ENCODE measurements at places on chromosomes 6 and 20.

DNA sequence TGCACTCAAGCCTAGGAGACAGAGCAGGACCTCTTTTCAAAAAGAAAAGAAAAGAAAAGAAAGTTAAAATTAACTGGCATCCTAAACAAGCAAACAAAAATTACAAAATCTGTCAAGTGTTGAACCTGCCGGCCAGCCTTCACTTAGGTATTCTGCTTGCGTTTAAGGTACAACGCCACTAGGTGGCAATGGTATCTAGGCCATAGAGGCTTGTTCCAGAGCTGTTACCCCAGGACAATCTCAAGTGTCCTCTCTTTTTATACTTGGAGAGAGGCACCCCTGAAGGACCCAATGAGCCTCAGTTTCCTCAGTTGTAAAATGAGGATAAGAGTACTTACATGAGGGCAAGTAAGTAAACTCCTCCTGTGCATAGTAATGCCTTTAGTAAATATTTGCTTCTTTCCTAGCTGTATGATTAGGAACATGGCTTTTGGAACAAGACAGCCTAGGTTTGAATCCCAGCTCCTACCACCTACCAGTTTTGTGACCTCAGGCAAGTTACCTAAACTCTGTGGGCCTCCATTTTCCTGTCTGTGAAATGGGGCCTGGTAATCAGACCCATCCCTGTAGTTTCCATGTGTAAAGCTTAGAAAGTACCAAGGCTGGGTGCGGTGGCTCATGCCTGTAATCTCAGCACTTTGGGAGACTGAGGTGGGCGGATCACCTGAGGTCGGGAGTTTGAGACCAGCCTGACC lies 5.8 kb upstream of the PACSIN1 start:
- DNase-seq: peak; percentile 22

- DNase-seq: peak; percentile 74
Observed at GRCh38 chr20:49276161-49276960, 1.5 kb downstream of the ZNFX1 start.

DNA sequence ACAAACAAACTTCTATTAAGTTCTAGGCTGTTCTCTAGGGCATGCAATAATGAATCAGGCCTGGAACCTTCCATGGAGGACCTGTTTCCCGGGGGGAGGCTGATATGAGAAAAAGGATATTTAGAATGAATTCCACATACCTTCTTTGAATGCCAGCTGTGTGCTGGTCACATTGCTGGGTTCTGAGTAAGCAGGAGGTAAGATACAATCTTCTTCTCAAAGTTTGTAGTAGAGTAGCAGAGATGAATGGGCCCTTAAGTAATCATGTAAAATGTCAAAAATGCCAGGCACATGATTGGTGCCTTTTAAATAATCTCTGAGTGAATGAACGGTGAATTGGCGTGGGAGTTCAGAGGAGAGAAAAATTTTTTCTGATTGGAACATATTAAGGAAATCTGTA lies 47.4 kb downstream of the TGM2 start:
- peak; percentile 94 for DNase-seq

- no peak for DNase-seq
Observed at GRCh38 chr6:5547556-5547955, 286.2 kb downstream of the FARS2 start.

DNA sequence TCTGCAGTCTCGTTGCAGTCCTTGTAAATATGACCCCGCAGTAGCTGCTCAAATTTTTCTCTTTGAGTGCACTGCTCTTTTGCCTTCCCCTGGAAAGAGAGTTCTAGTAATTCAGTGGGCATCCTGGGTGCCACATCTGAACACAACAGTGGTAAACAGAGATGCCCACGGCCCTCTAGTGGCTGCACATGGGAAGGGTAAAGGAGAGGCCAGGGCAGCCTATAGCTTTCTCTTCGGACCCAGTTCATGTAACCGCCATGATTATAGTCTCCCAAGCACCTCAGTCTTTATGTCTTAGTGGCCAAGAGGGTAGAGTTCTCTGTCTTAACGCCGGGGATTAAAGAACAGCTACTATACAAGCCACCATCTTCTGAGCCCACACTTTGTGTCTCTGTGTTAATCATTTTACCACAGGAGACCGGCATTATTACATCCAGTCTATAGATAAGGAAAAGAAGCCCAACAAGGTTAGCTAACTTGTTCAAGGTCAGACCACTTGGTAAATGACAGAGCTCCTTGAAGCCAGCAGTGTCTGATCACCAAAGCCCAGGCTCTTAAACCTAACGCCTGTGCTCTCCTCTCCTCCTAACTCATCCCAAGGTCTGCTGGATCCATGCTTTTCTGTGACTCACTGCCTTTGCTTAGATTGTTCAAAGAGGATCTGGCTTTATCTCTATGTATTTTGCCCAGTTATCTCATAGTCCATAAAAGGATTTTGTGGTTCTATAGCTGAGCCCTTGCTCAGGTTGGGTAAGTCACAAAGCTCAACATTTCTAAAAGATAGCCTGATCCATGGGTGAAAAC lies 81.8 kb downstream of the ISM1 start:
- DNase-seq: peak; percentile 34

- peak; percentile 61 for DNase-seq
Observed at GRCh38 chr6:19771753-19772336, 65.3 kb upstream of the ID4 start.

DNA sequence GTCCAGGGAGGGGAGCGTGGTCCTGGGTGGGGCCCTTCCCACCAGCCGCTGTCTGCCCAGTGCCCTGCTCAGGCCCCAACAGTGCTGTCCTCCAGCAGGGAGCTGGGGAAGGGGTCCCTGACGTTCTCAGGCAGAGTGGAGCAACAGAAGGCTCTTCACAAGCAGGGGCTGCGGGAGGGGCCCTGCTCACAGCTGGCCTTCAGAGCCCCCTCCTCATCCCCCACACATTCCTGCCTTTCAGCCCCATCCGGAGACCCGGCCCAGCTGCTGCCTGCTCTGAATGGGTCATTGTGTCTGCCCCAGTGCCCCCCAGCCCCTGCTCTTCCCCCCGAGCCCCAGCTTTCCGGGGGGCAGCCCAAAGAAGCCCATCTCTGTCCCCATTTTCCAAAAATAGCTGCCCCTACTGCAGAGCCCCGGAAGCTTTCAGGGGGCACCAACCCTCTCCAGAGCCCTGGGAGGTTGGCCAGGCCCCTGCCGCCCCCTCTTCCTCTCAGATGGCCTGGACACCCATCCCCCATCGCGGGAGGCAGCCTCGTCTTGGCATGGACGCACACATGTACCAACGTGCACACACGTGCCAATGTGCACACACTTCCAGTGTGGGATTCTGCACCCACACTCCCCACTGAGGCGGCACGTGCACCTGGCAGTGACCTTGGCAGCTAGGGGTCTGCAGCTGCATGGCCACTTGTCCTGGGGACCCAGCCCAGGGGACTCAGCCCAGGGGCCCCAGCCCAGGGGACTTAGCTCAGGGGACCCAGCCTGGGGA lies 3.7 kb downstream of the COL20A1 start:
- no peak for DNase-seq

DNA sequence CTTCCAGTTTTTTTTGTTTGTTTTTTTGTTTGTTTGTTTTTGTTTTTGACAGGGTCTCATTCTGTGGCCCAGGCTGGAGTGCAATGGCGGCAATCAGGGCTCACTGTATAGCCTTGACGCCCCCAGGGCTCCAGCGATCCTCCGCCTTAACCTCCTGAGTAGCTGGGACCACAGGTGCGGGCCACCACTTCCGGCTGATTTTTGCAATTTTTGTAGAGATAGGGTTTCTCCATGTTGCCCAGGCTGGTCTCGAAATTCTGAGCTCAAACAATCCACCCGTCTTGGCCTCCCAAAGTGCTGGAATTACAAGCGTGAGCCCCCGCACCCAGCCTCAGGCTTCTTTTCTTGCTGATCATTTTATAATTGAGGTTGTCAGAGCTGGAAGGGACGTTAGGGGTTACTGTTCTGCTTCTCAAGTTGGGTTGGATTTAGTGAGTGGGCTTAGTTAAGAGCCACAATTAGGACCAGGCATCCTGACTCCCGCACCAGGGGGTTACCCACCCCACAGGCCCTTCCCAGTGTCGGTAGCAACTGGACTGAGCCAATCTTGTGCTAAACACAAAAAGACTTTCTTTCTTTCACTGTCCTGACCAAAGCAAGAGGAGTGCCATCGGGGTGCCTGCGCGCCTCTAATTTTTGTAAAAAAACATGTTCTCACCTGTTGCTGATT lies 13.1 kb upstream of the ZSCAN9 start:
- no peak for DNase-seq

- no peak for DNase-seq
Observed at GRCh38 chr6:91926827-91927226, 1340.0 kb upstream of the MAP3K7 start.

- no peak for DNase-seq
Observed at GRCh38 chr6:142682985-142683384, 262.0 kb downstream of the HIVEP2 start.

- no peak for DNase-seq
Observed at GRCh38 chr6:158113802-158114201, 54.3 kb downstream of the SERAC1 start.

DNA sequence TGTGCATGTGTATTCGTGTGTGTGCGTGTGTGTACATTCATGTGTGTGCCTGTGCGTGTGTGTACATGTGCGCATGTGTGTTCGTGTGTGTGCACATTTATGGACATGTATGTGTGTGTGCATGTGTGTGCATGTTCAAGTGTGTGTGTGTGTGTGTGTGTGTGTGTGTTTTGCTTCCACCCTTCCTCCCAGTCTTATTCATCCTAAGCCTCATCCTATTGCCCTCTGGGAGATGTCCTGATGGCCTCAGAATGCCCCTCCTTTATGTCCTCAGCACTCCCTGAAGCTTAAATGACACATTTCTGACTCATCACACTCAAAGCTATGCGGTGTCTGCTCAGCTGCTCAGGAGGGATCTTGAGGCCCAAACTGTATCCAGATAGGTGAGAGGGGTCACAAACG lies 76.6 kb upstream of the CCDC167 start:
- DNase-seq: peak; percentile 86

DNA sequence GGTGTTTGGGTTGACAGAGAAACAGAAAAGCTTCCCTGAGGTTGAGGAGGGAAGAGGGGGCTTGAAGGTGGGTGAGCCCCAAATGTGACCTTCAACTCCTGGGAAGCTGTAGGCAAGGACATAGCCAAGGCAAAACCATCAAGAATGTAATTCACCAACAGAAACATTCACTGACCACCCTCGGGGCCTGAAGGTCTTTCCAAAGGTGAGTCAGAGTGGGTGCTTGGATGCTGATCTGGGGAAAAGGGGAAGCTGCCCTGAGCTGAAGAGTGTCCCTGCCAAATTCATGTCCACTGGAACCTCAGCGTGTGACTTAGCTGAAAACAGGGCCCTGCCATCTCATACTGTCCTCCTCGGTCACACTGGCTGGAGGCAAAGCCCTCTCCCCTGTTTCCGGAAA lies 234.2 kb upstream of the SULF2 start:
- DNase-seq: peak; percentile 78

DNA sequence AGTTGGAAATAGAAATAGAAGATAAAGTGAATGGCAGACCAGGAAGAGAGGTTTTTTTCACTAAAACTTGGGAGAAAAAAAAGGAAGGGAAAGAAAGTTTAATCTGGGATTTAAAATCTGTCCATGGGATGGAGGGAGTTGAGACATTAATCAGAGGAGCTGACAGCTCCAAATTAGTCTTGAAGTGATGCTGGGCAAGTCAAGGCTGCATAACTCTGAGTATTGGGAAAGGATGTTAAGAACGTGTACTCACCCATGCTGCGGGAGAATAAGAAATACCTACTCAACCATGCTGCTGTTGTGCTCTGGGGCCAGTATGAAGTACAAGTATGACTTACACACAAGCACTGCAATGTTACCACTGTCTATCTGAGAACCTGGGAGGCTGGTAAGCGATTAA lies 47.5 kb downstream of the SNRNP48 start:
- no peak for DNase-seq

DNA sequence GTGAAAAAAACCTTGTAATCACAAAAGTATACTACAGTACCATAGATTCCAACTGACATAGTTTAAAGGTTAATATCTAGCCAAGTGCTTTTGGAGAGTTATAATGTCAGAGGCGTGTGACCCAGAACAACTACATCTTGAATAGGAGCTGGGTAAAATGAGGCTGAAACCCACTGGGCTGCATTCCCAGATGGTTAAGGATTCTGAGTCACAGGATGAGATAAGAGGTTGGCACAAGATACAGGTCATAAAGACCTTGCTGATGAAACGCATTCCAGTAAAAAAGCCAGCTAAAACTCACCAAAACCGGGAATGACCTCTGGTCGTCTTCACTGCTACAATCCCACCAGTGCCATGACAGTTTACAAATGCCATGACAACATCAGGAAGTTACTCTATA lies 22.4 kb upstream of the KIAA0408 start:
- DNase-seq: peak; percentile 71

- DNase-seq: no peak
Observed at GRCh38 chr6:142335415-142335814, 33.6 kb downstream of the ADGRG6 start.

GRCh38 chr20:59043698-59044097 lies 1.1 kb upstream of the PRELID3B start:
- peak; percentile 56 for DNase-seq

DNA sequence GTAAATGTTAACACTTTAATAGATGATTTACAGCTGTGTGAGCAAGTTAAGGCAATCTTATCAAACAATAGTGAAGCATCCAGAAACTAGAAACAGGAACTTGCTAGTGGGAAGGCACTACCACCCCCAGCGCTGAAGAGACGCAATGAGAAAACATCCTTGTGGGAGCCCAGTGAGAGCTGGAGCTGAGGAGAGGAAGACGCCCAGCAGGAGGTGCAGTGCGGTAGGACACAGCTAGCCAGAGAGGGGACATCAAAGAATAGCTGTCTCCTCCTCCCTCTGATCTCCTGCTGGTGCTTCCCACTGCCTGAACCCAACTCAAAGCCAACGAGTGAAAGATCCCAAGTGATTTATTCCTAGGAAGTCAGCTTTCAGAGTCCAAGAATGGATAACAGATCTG lies 140.3 kb downstream of the COL12A1 start:
- DNase-seq: peak; percentile 55

DNA sequence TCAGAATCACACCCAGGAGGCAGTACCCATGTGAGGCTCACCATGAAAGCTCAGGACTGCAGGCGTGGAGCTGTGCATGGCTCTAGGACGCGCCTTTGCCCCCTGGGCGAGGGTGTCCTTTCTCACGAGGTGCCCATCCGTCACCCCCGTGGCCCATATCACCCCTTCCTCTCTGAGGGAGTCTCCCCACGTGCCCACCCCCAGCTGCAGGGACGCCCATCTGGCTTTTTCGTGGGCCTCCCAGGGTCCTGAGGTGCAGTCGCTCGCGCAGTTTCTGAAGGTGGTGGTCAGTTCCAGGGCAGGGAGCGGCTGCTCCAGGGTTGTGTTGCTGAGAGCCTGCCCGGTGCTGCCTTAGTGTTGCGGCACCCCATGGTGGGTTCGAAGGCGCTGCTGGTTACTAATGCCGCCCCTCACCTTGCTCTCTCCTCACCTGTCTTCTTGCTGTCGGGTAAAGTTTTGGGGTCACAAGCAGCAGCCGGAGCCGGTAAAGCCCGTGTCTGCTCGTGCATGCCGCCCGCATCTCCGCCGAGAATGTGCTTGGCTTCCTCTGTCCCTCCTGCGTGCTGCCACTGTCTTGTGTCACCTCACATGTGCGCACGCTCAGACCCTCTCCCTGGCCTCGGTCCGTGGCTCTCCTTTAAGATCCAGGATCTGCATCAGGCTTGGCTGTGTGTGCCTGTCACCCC lies 9.4 kb upstream of the COL20A1 start:
- DNase-seq: no peak
